ENCODE measurements at places on chromosomes 11 and 22. TPM values are rescaled to one million over a fixed set of nuclear protein-coding genes. Genes with fewer than 3 reads are reported as not detected.

- peaks cover 14% of the 10 kb centered on the region for H3K4me1 ChIP-seq
- no peak overlapping the region for H3K4me3 ChIP-seq
- ATAC-seq = peak; percentile 84
- H3K27ac ChIP-seq = peak overlapping the region; percentile 69
- H3K27me3 ChIP-seq = no peaks in the 10 kb centered on the region
These were observed 19.1 kb upstream of the MYRF start for GRCh38 chr11:61733120-61733978.

Gene C22orf23
- total RNA-seq = 0.40 TPM

DNA sequence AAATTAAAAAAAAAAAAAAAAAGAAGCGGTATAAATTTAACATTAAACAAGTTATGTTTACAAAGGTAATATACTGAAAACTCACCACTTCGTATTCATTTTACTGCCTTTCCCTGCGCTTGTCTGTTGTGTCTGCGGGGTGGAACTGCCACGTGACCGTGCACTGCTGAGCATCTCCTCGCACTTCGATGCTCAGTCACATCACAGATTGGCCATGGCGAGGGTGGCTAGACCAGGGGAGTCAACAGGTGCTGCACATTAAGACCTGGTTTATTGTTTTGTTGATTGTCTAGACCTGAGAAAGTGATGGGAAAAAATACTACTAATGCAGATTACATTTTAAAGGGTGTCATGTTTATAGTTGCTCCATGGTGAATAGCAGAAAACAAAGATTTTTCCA lies 22.8 kb upstream of the TUB start:
- H3K36me3 ChIP-seq = no peaks in the 10 kb centered on the region
- H3K27me3 ChIP-seq = no peaks in the 10 kb centered on the region
- H3K27ac ChIP-seq = no peak overlapping the region
- no peak overlapping the region for H3K4me3 ChIP-seq

DNA sequence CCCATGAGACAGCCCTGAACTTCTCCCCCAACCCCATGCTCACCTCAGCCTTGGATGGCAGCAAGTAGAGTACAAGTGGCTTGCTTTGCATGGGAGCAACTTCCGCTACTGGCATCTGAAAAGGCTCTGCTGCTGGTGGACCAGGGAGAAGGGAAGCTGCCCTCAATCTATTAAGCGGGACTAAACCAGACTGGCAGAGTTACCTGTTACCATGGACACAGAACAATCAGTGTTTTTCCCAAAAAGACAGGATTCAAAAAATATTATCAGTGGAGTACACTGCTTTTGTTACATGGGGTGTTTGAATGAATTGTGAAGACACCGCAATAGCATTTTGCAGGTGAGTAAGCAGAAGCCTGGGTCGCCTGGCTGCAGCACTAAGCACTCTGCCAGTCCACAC lies 631.4 kb upstream of the B3GAT1 start:
- H3K27ac ChIP-seq = no peak overlapping the region
- H3K27me3 ChIP-seq = peaks cover 68% of the 10 kb centered on the region
- no peaks in the 10 kb centered on the region for H3K36me3 ChIP-seq
